ENCODE measurements at places on chromosomes 11 and 22.

GRCh38 chr22:35852076-35852475 is 134.4 kb downstream of the APOL5 start:
- no peak for DNase-seq

GRCh38 chr11:14480716-14481115 is 18.9 kb downstream of the COPB1 start:
- no peak for DNase-seq

- no peak for DNase-seq
These were observed 6.0 kb upstream of the STT3A start for GRCh38 chr11:125586623-125587022.

GRCh38 chr11:108241330-108242037 is 18.6 kb downstream of the ATM start:
- no peak for DNase-seq

- no peak for DNase-seq
These were observed 88.1 kb downstream of the RRAS2 start for GRCh38 chr11:14270690-14271542.

GRCh38 chr11:6389905-6390717 is at the start of gene SMPD1:
TSS of gene SMPD1 (plus strand) at chr11:6390474. CDS start at chr11:6390599, 125 bp downstream.
- peak; percentile 89 for DNase-seq

- DNase-seq: no peak
These were observed 6.1 kb downstream of the FADS3 start for GRCh38 chr11:61885166-61885778.
